ENCODE measurements at places on chromosomes 7 and 10.

GRCh38 chr7:5377279-5377678 lies 46.4 kb downstream of the TNRC18 start:
- ATAC-seq, result no peak

GRCh38 chr7:5541087-5541992 lies 117.7 kb upstream of the TNRC18 start:
- peak; percentile 24 for ATAC-seq

DNA sequence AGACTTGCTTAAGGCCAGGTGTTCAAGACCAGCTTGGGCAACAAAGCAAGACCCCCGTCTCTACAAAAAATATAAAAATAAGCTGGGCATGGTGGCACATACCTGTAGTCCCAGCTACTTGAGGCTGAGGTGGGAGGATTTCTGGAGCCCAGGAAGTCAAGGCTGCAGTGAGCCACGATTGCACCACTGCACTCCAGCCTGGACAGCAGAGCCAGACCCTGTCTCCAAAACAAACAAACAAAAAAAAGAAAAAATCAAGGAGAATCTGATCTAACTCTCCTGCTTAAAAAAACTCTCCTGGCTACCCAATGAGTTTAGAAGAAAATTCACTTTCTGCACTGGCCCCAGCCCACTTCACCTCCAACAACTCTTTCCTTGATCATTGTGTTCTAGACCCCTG lies 1.9 kb upstream of the KPNA7 start:
- no peak for ATAC-seq

DNA sequence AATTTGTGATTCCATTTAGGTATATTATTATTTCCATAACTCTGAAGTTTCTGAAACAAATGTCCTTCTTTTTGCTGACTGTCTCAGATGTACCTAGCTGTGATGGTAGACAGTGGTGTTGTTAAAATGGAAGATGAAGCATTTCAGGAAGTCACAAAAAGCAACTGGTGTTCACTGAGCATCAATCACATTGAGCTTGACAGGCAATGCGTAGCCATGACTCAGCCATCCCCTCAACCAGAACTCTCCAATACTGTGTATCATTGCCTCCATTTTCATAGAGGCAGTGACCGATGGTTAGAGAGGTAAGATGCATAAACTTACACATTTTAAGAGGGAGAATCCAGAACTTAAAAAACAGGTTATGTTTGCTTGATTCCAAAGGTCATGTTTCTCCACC lies 434.0 kb downstream of the INHBA start:
- ATAC-seq, result no peak

DNA sequence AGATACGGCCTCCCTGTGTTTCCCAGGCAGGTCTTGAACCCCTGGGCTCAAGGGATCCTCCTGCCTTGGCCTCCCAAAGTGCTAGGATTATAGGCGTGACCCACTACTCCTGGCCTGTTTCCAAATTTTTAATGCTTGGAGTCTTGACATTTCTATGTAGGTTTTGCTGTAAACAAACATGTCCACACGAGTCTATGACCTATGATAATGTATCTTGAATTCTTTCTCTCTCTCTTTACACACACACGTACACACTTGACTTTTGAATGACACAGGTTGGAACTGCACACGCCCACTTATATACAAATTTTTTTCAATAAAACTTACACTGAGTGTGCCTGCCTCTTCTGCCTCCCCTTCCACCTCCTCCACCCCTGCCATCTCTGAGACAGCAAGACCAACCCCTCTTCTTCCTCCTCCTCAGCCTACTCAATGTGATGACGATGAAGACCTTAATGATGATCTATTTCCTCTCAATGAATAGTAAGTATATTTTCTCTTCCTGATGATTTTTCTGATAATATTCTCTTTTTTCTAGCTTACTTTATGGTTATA lies 44.1 kb upstream of the LAMB1 start:
- no peak for ATAC-seq

GRCh38 chr10:96188916-96189315 lies 58.8 kb downstream of the ZNF518A start:
- ATAC-seq, result no peak

GRCh38 chr10:120475844-120476791 lies 19.1 kb downstream of the PLPP4 start:
- no peak for ATAC-seq

DNA sequence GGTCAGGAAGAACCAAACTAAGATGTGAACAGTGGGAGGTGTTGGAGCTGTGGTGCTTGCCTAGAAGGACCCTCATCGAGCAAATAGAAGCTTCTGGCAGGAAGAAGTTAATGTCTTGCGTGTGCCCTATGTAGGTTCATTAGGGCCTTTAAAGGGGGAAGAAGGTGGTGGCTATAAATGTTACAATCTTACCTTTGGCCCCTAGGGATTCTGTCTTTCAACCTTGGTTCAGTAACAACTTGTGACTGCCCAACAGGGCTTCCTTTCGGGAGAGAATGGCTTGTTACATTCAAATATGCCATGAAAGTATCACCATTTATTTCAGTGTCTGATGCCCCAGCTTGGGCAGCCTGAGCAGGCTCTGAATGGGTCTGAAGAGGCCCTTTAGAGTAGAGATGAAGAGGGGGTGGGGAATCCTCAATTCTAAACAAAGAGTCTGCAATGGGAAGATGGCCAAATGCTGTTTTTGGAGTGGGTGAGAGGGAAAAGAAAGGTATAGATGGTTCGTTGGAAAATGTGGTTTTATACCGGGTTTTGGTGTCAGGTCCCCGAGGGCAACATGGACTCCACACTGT lies 108.0 kb downstream of the TCF7L2 start:
- ATAC-seq, result no peak

- no peak for ATAC-seq
Observed at GRCh38 chr7:158477866-158478265, 109.8 kb downstream of the PTPRN2 start.

DNA sequence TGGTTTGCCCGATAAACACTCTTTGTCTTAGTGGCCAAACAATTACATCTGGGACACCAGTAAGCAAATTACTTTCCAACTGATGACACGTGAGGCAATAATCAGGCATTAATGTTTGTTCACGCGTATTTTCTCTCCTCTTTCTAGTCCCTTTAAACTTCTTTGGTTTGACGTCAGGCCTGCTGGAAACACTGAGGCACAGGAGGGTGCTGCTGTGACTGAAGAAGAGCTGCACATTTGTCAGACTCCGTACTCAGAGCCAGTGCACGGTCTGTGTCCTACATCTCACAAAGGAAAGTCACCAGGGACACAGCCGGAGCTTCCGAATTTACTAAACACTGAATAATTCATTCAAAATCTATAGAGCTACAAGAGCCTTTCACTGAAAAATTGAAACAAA lies 57.6 kb upstream of the ANAPC16 start:
- no peak for ATAC-seq

DNA sequence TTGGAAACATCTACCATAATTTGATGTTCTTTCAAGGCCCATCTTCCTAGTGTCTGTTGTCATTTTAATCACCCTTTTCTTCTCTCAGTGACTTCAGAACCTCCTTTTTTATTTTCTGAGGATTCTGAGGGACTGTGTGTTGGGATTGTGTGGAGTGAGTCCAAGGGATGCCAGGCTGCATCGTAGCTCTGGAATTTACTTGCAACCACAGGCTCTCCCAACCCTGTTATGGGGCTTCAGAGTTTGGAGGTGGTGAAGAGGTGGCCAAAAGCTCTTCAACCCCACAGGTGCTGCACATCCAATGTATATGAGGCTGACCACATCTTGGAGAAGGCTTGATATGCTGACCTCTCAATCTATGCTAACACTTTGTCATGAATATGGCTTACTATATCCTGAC lies 79.5 kb upstream of the GPR141 start:
- ATAC-seq, result no peak
